Effector CD8-positive, alpha-beta T cell (primary cell): ENCODE measurements at places on chromosomes 16 and 17.

DNA sequence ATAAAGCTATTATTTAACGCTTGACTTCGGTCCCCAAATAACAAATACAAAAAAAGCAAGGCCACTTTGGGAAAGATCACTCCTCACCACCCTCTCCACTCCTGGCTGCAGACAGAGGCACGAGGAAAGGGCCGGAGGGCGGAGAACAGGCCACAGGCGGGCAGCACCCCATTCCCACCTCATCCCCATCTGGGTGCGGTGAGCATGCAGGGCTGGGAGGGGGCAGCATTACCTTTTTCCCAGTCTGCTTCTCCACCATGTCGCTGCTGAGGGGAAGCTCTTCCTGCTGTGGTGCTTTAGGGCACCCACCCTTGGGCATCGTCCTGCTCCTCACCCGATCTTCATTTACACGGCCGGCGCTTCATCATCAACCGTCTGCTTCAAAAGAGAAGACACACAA is 99.2 kb downstream of the ZNF778 start:
- no peak for DNase-seq

- no peak for DNase-seq
These were observed 431.9 kb downstream of the SHISA9 start for GRCh38 chr16:13333336-13333735.

GRCh38 chr17:41010441-41010840 is 1.5 kb upstream of the KRTAP3-1 start:
- DNase-seq, result no peak

DNA sequence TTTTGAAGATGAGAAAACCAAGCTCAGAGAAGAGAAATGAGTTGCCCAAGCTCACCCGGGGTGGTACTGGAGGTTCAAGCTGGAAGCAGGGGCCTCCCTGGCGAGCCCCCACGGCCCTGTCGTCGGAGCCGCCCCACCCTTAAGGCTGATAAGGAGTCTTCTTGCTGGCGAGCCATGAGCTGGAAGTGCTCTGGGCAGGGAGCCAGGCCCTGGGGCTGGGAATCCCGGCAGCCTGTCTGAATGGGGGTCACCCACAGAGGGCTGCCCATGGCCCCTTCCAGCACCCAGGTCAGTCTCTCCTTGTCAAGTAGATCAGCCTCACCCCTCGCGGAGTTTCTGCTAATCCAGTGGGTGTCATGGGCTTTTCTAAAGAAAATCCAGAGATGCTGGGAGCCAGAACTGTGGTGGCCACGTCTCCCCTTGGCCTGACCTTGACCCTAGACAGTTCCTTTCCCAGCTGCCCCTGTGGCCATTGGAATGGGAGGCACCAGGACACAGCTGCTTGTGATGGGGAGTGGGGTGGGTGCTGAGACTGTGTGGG is 1.2 kb upstream of the P2RX1 start:
- no peak for DNase-seq

- DNase-seq, result no peak
These were observed 3.5 kb downstream of the CTNS start for GRCh38 chr17:3639981-3640596.

- no peak for DNase-seq
These were observed 82.4 kb upstream of the TOX3 start for GRCh38 chr16:52629296-52629695.

DNA sequence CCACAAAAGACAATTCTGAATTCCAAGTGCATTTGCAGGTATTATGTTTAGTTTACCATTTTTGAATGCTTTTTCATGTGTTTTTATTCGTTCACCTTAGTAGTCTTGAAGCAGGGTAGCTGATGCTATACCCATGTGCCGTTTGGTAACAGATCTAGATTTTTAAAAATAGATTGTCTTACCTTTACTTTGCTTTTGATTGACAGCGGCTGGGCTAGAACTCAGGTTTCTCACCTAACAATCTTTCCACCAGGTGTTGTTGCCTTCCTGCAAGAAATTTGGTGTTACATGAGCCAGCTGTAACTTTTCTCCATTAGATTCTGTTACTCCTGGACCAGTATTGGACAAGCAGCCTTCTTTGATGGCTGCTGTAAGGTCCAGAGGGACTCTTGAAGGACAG is 1.5 kb upstream of the FTSJ3 start:
- DNase-seq, result no peak

DNA sequence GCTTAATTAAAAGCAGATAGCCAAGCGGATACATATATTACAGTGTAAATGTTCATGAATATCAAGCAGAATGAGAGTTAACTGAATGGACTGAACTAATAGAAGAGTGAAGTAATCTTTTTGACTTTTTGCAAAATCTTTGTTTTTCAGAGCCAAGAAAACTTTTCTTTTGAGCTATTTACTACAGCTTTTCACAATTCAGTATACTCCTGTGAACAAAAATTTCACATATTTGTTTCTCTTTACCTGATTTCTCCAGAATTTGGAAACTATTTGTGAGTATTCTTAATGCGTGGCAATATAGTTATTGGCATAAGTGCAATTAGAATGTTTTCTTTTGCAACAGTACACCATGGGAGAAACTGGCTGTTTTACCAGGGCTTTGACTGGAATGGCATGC is 9.1 kb upstream of the DUXB start:
- no peak for DNase-seq

DNA sequence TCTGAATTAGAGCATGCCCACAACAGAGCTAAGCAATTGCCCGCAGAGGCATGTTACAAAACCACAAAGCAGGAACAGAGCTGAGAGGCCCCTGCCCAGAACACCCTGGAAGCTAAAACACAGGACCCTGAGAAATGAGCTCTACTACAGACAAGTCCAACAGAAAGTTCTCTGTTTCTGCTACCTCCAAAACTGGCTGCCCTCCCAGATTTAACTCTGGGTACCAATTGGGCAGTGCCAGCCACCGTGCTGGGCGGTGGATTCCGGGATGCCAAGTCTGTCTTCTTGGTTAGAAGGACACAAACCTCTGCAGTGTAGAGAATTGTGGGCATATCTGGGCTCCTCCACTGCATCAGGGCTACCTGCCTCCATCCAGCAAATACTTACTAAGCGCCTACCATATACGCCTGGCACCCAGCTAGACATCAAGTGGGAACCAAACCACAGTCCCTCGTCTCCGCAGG is 1.0 kb downstream of the CMTM4 start:
- no peak for DNase-seq

DNA sequence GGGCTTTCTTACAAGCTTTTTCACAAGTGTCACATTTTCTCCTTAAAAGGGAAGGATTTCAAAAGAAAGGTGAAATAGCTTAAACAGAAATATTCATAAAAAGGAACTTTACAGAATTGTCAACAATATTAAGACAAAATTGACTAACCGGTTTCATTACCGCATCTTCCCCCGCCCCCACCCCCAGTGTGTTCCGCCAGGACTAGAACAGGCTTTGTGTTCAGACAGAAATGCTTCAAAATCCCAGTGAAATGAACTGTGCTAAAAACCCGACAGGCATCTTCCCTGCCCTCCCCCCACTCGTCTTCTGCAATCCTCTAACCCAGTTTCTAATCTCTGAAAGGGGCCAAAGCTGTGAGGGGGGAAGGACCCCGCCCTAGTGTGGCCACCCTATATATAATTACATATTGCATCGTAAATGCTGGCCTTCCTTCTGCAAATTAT is 990 bp upstream of the ROGDI start:
- DNase-seq, result no peak

DNA sequence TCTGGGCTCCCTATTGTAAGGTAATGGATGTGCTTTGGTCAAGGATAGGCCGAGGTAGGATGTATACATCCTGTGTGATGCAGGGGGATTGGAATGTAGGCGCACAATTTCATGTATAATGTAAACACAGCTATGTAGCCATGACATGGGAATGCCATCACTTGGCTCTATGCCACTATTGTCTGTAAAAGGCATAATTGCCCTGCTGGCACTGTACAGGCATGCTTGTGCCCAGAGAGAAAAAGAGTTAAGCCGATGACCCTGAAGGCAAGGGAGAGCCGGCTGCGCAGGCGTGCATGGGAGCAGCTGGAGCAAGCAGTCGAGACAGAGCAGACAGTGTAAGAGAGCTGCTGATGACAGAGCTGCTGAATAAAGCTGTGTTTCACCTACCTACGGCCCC is 212.5 kb upstream of the CPHXL start:
- DNase-seq, result no peak

DNA sequence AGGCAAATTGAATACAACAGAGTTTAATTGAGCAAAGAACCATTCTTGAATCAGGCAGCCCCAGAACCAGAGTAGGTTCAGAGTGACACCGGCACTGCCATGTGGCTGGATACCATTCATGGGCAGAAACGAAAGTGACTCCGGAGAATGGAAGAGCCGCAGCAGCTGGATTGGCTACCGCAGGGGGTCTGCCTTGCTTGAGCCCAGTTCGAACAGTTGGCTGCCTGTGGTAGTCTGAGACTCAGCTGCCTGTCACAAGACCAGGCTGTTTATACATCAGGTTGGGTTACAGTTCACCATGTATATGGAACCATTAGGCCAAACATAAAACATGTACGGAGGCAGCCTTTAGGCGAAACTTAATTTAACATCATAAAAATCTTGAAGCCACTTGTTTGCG is 205.2 kb upstream of the CHMP6 start:
- no peak for DNase-seq

DNA sequence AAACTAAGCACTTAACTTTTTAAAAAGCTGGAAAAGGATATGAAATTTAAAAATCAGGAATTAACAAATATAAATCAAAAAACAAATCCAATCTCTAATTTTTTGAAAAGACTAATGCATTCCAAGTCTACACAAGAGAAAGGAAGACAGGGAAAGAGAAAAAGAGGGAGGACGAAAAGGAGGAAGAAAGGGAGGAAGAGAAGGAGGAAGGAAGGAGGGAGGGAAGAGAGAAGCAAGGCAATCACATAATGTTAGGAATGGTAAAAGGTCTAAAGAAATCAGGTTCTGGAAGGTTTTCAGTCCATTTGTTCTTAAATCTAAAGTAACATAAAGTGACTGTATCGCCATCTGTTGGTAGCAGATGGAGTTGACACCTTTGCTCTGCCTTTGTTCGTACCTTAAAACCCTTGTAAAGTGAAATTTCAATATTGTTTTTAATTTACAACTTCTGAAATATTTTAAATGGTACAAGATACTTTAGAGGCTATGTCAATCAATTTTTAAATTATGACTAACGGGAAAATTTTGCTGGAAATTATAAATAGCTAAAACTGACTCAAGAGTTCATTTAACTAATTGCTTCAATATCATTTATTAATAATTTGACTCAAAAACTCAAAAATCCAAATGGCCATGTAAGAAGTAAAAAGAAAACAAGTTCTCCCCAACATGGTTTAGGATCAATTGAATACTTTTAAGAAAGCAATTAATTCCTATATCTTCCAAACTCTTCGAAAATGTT is 20.4 kb upstream of the CDYL2 start:
- no peak for DNase-seq

DNA sequence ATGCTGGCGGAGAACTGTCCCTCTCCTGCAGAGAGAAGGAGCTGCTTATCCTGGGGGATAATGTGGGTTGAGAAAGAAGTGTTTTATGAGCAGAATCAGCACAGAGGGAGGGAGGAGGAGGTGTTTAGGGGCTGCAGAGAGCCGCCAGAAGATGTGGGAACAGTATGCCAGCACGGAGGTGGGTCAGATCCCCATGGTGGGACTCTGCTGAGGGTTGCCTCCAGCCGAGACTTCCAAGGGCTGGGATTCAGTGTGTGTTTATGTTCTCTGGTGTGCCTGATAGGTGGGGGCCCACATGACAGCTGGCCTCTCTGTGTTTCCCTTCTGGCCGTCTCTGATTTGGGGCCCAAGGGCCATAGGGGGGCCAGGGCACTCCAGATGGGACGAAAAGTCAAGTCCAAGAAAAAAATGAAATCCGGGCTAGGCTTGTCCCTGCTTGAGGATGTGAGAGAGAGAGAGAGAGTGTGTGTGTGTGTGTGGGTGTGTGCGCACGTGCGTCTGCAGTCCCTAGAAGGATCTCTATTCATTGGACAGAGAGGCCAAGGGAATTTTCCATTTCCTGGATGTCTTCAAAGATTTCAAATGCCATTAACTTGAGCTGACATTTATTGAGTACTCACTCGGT is 21.6 kb downstream of the PRKCB start:
- no peak for DNase-seq

GRCh38 chr17:1686086-1686485 is 1.4 kb upstream of the PRPF8 start:
- no peak for DNase-seq

GRCh38 chr17:36592316-36592715 is 637 bp downstream of the DHRS11 start:
- DNase-seq, result no peak

DNA sequence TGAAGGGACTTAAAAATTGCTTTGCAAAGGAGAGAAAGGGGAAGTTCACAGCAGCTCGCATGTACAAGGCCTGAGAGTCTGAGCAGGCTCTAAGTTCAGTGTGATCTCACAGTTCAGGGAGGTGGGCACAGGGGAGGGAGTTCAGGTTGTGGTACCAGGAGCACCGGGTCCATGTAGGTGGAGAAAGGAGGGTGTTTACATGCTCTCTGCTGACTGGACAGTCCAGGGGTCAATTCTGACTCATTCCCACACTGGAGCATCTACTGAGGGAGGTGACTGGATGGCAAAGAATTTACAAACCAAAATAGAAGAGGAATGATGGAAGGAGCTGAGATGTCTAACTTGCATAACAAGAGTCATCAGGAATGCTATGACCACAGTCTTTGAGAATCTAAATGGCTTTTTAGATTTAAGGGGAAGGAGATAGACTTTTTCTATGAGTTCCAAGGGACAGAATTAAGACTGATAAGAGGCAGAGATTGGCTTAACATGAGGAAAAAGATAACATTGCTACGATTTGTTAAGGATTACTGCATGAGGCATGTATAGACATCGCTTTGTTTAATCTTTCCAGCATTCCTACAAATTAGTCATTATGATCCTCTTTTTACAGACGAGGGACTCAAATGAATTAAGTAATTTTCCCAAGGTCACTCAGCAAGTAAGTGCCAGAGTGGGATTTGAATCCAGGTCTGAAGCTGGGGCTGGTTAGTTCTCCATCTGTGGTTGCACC is 29.9 kb downstream of the MIS12 start:
- no peak for DNase-seq

- DNase-seq, result peak; percentile 5
These were observed 643.2 kb downstream of the WWOX start for GRCh38 chr16:78742501-78743283.

GRCh38 chr16:88340755-88341150 is 42.0 kb upstream of the ZNF469 start:
- DNase-seq, result no peak

DNA sequence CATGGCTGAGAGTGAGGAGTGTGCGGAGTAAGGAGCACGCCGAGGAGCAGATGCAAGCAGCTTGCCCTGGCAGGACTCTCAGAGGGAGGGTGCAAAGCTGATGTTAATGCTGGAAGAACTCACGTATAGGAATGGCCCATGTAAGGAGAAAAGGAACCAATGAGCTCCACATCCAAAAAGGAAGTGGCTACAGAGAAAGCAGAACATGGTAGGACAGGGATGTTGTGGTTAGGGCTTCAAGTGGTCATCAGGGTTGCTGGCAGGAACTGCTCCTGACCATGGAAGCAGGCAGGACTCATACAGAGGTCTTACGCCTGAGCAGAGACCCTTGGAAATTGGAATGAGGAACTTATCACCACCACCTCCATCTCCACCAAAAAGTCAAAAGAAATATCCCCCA is 5.2 kb downstream of the MYO1D start:
- no peak for DNase-seq

GRCh38 chr16:27225536-27226360 is 22.4 kb downstream of the KDM8 start:
- no peak for DNase-seq

- peak; percentile 38 for DNase-seq
These were observed 421 bp downstream of the STAT3 start for GRCh38 chr17:42387661-42388380.

GRCh38 chr17:76232342-76232741 is 8.0 kb downstream of the RNF157 start:
- no peak for DNase-seq
